Lower lobe of right lung (tissue), 2 donors: ENCODE measurements at places on chromosomes 2 and 18.

GRCh38 chr18:37641573-37641972 lies 76.0 kb upstream of the CELF4 start:
- DNase-seq: no peak

GRCh38 chr2:157488877-157489276 lies 45.0 kb upstream of the CYTIP start:
- DNase-seq: no peak

DNA sequence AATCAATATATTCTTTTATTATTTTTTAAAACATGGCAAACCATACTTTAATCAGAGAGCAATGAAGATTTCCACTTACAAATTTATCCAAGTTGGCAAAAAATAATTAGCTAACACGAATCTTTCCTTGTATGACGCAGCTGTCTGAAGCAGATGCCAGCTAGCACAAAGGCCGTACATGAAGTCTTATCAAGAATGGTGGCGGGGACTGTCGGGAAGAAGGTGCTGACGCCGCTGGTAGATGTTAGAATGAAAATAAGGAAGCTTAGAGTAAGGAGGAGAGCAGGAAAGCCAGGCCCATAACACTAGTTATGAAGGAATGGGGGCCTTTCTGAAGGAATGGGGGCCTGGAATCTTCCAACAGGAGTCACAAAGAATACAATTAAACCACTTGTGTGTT lies 96.7 kb downstream of the ZNF516 start:
- DNase-seq: no peak

DNA sequence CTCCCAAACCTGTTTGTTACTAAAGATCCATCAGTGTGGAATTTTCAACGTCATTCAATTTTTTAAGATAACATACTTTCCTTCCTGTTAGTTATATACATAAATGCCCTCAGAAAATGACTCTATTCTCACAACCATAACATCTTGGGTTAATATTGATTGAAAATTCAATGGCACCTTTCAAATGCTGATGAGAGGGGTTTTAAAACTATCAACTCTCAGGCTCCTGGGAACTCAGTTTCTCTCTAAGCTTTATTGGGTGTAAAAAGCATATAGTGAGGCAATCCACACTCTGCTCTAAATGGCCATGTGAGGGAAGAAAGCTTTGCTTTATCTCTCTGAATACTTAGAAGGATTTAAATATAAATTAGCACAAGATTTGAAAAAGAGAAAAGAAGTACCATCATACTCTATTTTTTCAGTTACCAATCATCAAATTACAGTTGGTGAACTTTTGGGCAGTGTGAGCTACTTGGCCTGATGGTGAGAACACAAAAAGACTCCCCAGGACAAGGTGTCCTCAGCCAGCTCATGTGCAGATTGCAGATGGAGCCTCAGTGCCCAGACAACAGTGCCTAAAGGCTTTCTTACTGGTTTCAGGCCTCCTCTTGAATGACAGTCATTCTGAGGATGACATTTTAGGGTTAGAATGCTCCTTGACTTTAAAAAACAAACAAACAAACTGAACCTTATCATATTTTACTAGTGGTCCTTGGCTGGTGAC lies 24.6 kb upstream of the CERS6 start:
- DNase-seq: no peak

GRCh38 chr18:13377496-13377895 lies 158.9 kb downstream of the LDLRAD4 start:
- no peak for DNase-seq

- DNase-seq: no peak
Measured at GRCh38 chr18:61127714-61128467, 205.3 kb upstream of the CDH20 start.

GRCh38 chr2:67516899-67517530 lies 119.9 kb downstream of the ETAA1 start:
- DNase-seq: no peak

DNA sequence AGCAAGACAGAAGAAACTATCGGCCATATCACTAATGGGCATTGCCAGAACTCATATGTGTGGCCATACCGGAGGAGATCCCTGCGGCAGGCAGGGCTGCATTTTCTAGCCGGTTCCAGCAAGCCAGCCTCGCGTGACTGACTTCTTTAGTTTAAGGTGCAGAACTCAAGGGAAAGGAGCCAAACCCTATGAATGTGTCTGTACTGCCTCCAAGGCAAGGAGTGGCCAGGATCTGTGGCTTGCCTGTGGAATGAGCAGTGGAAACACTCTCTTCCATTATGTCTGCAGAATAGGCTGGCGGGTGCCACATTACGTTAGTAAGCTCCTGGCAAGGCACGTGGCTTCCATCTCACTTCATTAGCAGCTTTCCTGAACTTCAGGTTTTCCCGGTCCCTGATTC lies 137.6 kb downstream of the ATL2 start:
- DNase-seq: no peak
